ENCODE measurements at places on chromosomes 13 and 19. TPM values are rescaled to one million over a fixed set of nuclear protein-coding genes. Genes with fewer than 3 reads are reported as not detected.

DNA sequence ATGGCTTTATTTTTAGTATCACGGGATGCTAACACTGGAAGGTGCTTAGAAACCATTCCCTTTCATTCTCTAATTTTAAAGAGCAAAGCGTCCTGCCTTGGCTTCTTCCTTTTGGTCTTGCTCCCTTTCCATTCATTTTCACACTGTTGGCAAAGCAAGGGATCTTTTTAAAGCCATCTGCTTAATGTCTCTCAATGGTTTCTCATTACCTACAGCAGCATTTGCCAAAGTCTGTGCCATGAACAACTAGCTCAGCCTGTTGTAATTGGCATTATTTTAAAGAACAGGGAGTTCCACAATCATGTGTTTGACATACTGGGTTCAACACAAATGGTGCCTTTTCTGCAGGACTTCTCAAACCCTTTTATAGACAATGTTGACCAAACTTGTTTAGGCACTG lies 444.3 kb downstream of the GPC6 start:
- DNase-seq, result no peak

GRCh38 chr13:30561511-30561910 lies 56.2 kb upstream of the USPL1 start:
- DNase-seq, result no peak

NKG7 gene
- 2.8 TPM for polyA plus RNA-seq

DNA sequence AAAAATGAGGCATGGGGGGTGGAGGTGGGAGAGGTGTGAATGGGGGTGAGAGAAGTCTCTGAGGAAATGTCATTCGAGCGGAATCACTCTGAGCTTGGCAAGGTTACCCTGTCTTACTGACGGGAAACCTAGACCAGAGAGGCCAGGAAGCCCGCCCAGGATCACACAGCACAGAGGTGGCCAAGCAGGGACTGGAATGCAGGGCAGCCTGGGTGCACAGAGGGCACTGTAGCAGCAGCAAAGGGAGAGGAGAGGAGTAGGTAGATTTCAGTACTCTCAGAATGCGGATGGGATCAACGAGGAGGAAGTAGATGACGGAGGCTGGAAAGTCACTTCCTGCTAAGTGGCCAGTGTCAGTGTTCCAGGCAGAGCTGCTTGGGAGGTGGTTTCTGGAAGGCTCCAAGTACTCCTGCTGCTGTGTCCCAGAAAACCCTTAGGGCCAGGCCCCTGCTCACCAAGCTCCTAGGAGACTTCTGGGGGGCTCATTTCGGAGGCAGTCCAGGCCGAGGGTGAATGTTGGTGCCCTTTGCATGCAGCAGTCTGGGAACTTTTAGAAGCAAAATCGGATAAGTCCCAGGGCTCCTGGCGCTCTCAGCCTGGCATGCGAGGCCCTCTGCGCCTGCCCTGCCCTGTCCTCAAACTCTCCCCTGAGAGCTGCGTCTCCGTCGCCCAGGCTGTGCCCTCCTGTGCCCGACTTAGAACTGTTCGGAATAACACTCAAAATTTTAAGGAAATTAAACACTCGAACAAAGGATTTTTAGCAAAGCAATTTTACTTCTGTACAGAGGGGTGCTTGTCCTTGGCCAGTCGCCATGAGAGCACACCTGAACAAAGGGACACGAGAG lies 33.5 kb downstream of the DNM2 start:
- DNase-seq, result peak; percentile 33

DNA sequence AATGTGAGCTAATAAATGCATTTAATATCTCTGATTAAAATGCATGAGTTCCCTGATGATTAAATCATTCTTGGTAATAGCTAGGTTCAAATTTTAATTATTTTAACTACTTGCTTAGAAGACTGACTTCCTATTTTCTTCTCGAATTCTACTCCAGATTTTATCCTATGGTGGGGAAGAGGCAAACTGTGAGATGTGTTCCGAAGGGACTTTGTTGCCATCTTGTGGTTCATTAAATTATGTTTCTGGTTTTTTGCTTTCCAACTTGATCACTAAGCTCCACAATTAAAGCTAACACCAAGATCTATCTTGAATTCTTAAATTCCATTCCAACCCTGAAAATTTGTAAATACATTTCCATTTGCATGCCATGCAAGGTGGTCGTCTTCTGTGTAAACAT lies 538.4 kb upstream of the PCDH20 start:
- peak; percentile 60 for DNase-seq

GRCh38 chr19:6059988-6060599 lies 50.2 kb downstream of the RFX2 start:
- DNase-seq, result no peak

SYDE1 gene
- polyA plus RNA-seq, result 18.2 TPM

ATP7B gene
- 19.0 TPM for polyA plus RNA-seq
